ENCODE measurements at places on chromosomes 6 and 20.

DNA sequence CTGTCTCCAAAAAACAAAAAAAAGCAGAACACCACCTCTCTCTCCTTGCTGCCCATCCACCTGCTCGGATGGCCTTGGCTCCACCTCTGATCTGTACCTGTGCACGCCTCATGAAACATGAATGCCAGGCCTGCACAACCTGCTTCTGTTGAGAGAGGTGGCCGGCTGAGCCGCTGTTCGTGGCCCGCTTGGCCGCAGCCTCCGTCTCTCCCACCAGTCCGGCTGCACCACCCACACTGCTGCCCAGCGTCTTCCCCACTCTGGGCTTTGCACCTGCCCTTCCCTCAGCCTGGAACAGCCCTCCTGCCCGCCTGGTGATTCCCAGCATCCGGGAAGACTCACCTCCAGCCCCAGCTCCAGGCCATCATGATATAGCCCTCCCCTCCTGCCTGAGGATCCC is 12.2 kb upstream of the ZBTB46 start:
- DNase-seq = no peak

- DNase-seq = no peak
Observed at GRCh38 chr20:2331901-2332565, 36.2 kb downstream of the TGM3 start.

- DNase-seq = no peak
Observed at GRCh38 chr6:82783587-82784236, 281.9 kb downstream of the UBE3D start.

- DNase-seq = no peak
Observed at GRCh38 chr6:3193102-3193849, 34.2 kb downstream of the TUBB2B start.

DNA sequence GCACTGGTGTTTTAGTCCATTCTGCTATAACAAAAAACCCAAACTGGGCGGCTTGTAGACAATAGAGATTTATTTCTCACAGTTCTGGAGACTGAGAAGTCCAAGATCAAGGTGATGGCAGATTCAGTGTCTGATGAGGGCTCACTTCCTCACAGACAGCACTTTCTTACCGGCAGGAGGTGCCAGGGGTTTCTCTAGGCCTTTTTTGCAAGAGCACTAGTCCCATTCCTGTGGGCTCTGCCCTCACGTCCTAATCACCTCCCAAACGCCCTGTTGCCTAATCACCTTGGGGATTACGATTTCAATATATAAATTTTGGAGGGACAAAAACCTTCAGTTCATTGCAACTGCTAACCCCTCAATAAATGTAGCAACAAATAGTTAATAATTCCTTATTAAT is 140.0 kb upstream of the SGK1 start:
- no peak for DNase-seq

Data from activated gamma-delta T cell treated with Interleukin-2 at 50 U/mL for 16 hours (primary cell).